ENCODE measurements at places on chromosomes 4 and X. TPM values are rescaled to one million over a fixed set of nuclear protein-coding genes. Genes with fewer than 3 reads are reported as not detected.

NMU gene
- 1.9 TPM for total RNA-seq

DNA sequence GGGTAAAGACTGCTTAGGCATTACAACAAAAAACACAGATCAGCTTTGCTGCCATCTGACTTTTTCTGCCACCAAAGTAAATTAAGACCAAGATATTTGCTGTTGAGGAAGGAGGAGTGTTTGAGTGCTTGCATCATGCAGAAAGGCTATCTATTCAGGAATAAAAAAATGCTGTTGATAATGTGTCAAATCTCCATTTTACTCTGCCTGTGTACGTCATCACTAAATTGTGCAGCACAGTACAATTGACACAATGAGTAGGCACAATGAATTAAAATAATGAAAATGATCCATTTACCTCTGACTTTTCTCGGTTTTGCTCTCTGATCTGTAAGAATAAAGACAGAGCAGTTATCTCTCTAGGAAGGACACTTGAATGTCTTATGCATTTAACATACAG is 56.3 kb downstream of the NKX6-1 start:
- peaks cover 81% of the 10 kb centered on the region for H3K27me3 ChIP-seq
- DNase-seq, result no peak
- no peak overlapping the region for H3K27ac ChIP-seq
- H3K4me3 ChIP-seq, result no peak overlapping the region

FSTL5 gene
- total RNA-seq, result 0.04 TPM

DNA sequence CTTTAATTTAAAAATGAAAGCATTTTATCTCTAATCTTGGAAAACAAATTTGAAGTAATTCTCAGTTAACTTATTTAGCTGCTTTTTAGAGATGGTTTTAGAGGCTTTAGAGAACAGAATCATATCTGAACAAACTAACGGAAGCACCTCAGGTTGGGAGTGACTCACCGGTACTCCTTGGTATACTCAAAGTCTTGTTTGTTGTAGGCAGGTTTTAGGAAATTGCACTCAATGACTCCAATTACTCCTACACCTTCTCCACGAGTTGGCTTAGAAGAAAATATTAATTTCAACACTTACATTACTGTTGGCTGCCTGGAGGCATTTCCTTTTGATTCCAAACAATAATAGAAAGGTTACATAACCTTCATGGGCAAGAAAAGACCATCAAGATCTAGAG is 23.6 kb downstream of the MORC4 start:
- no peak overlapping the region for H3K27ac ChIP-seq
- H3K4me1 ChIP-seq, result no peaks in the 10 kb centered on the region
- peaks cover 18% of the 10 kb centered on the region for H3K36me3 ChIP-seq
- no peaks in the 10 kb centered on the region for H3K27me3 ChIP-seq
- DNase-seq, result no peak
- no peak overlapping the region for H3K4me3 ChIP-seq

DNA sequence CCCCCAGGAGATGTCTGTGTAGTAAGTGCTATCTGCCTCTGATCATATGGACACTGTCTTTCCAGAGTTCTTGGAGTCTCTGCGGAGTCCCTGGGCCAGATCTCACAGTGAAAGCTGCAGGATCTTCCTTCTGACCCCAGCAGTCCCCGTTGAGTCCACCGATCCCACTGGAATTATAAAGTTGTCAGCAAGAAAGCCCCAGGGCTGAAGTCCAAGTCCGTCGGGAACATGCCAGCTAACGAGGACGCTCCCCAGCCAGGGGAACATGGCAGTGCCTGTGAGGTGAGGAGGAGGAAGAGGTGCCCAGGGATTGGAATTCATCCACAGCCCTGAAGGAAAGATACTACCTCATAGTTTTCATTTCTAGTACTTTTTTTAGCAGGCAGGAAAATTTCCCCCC is 9.3 kb downstream of the ZNF81 start:
- no peak overlapping the region for H3K4me3 ChIP-seq
- H3K27ac ChIP-seq, result no peak overlapping the region
- no peak for DNase-seq
- H3K27me3 ChIP-seq, result no peaks in the 10 kb centered on the region

DNA sequence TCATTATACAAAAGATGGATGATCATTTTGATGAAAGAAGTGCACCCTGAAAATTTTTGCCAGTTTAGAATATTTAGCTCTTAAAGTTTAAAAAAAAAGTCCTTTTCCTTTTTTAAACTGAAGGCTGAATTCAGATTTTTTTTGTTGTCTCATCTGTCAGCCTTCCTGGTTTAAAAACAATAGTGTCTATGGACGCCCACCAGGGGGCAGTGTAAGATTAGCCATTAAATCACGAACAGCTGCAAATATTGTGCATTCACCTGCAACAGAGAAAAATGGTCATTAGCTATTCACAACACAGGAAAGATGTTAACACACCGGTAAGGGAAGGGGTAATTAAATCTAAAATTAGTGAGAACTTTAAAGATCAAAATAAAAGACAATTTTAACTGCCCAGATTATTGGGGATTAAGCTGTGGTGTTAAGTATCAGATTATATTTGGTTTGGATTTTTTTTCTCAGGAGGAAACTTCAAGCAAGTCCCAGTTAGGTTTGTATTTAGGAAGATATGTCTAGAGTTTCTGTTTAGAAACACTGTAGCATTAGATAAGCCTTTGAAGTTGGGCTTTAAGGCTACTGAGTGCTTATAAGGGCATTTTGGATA is 4.4 kb upstream of the CXorf38 start:
- H3K4me3 ChIP-seq, result no peak overlapping the region
- no peaks in the 10 kb centered on the region for H3K27me3 ChIP-seq
- H3K4me1 ChIP-seq, result peaks cover 2% of the 10 kb centered on the region
- peak; percentile 76 for DNase-seq
- H3K36me3 ChIP-seq, result no peaks in the 10 kb centered on the region

DNA sequence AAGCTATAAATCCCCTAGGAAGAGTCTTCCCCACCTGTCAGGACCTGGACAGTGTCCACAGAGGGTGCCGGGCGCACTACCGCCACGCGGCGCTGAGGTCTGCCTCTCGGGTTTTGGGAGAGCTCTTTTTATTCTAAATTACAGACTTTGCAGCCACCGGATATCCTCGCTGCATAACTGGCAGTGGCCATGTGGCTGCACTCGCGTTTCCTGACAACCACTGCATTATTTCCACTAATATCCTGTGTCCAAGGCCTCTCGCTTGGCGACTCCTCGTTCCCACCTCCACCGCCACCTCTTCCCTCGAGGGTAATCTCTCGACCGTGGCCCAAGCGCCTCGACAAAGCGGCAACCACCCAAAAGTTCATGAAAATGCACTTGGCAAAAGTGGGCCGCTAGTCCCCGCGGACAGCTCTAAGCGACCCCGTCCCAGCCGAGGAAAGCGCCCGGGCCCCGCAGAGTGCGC is 512 bp upstream of the TMEM131L start:
- DNase-seq, result no peak
- peak overlapping the region; percentile 76 for H3K4me3 ChIP-seq
- H3K27me3 ChIP-seq, result peaks cover 22% of the 10 kb centered on the region
- no peaks in the 10 kb centered on the region for H3K36me3 ChIP-seq
- H3K27ac ChIP-seq, result peak overlapping the region; percentile 58
- H3K4me1 ChIP-seq, result peaks cover 24% of the 10 kb centered on the region

DNA sequence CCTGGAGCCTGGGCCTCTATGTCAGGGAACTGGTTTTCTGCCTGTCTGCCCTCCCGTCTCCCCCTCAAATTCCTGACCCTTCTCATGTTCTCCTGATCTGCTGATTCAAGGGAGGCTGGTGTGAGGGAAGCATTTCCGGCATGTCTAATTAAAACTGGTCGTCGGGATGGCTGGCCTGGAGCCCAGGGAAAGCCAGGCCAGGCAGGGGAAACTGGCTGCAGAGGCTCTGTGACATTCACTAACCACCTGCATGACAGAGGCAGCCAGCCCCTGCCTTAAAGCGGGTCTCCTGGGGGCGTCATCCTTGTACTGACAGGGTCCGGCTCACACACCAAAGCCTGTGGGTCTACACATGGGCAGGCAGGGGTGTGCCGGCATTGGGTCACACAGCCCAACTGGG is 35.2 kb downstream of the ABLIM2 start:
- DNase-seq, result peak; percentile 57
- H3K27me3 ChIP-seq, result no peaks in the 10 kb centered on the region
- H3K4me3 ChIP-seq, result no peak overlapping the region
- peak overlapping the region; percentile 78 for H3K27ac ChIP-seq
- H3K4me1 ChIP-seq, result peaks cover 31% of the 10 kb centered on the region

GRCh38 chr4:103853627-103854026 is 133.8 kb upstream of the TACR3 start:
- no peak for DNase-seq
- H3K4me1 ChIP-seq, result no peaks in the 10 kb centered on the region
- H3K27me3 ChIP-seq, result no peaks in the 10 kb centered on the region
- H3K27ac ChIP-seq, result no peak overlapping the region
- no peaks in the 10 kb centered on the region for H3K36me3 ChIP-seq

DNA sequence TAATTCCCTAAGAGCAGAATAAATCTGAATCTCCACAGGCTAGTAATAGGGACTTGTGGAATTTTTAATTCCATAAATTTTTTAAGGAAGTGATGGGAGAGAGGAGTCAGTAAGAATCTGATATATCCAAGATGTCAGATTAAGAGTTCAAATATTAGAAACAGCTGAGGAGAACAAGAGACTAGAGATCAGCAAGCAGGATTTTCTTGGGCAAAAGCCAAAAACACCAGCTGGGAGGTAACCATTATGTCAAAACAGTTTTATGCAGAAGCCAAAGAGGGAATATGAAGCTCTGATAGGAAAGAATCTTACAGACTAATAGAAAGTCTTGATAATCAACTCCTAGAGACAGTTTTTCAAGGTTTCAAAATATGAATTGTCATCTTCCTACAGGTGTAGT is 72.2 kb upstream of the RBPJ start:
- H3K27ac ChIP-seq, result peak overlapping the region; percentile 79
- no peak for DNase-seq
- H3K4me3 ChIP-seq, result no peak overlapping the region
- H3K27me3 ChIP-seq, result no peaks in the 10 kb centered on the region
- H3K4me1 ChIP-seq, result peaks cover 17% of the 10 kb centered on the region

- no peaks in the 10 kb centered on the region for H3K27me3 ChIP-seq
- H3K4me1 ChIP-seq, result peaks cover 25% of the 10 kb centered on the region
- no peak for DNase-seq
- no peak overlapping the region for H3K27ac ChIP-seq
Observed at GRCh38 chr4:19583827-19584569, 667.7 kb upstream of the SLIT2 start.

TBL1X gene
- total RNA-seq, result 34.5 TPM

MAGEB2 gene
- total RNA-seq, result not detected

TXK gene
- total RNA-seq, result 1.7 TPM

GRCh38 chr4:155419266-155419665 is 42.5 kb upstream of the MAP9 start:
- H3K36me3 ChIP-seq, result peaks cover 2% of the 10 kb centered on the region
- DNase-seq, result no peak
- H3K27ac ChIP-seq, result no peak overlapping the region
- H3K27me3 ChIP-seq, result no peaks in the 10 kb centered on the region
- peaks cover 7% of the 10 kb centered on the region for H3K4me1 ChIP-seq
- H3K4me3 ChIP-seq, result no peak overlapping the region

LUZP4 gene
- total RNA-seq, result not detected

DNA sequence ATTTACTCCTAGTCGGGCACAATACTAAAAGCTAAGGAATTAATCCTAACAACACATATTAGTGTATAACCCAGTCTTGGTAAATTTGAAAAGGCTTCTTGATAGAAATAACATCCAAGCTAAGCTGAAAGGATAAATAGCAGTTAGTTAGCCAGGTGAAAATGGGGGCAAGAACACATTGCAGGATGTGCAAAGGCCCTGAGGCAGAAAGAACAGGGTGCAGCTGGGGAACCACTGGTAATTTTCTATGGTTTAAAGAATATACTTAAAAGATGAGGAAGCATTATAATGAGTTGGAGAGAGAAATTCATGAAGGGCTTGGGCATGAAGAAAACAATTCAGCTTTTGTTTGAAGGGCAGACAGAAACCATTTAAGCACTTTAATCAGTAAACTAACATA is 689.0 kb downstream of the ADGRL3 start:
- H3K36me3 ChIP-seq, result peaks cover 5% of the 10 kb centered on the region
- no peak for DNase-seq
- H3K27me3 ChIP-seq, result no peaks in the 10 kb centered on the region

Data from mesothelial cell of epicardium (in vitro differentiated cells).